ENCODE measurements at places on chromosomes 2 and 18.

GRCh38 chr2:145410086-145410485 lies 890.2 kb upstream of the ZEB2 start:
- no peak overlapping the region for H3K27ac ChIP-seq
- peaks cover 3% of the 10 kb centered on the region for H3K27me3 ChIP-seq
- peaks cover 7% of the 10 kb centered on the region for H3K36me3 ChIP-seq
- H3K4me1 ChIP-seq: peaks cover 36% of the 10 kb centered on the region
- H3K4me3 ChIP-seq: no peak overlapping the region

DNA sequence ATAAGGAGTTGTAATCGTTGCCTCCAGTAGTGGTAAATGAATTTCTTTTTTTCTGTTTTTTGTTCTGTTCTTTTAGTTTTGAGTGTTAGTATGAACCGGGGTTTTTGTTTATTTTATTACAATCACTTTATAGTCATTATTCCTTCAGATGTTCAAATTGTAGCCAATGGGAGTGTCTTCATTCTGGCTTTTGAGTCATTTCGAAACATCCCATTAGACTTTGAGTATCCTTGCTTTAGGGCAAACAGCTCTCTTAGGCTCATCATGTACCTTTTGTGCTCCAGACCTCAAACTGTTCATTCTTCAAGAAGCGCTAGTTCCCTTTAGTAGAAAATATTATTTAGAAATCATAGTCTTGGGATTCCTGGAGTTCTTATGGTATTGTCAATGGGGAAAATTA lies 54.2 kb upstream of the PAX3 start:
- no peaks in the 10 kb centered on the region for H3K27me3 ChIP-seq
- no peak for DNase-seq
- H3K27ac ChIP-seq: no peak overlapping the region
- no peaks in the 10 kb centered on the region for H3K4me1 ChIP-seq
- no peaks in the 10 kb centered on the region for H3K36me3 ChIP-seq
- H3K4me3 ChIP-seq: no peak overlapping the region

- no peak for DNase-seq
- H3K36me3 ChIP-seq: no peaks in the 10 kb centered on the region
- H3K27me3 ChIP-seq: peaks cover 4% of the 10 kb centered on the region
- peaks cover 4% of the 10 kb centered on the region for H3K4me1 ChIP-seq
- H3K4me3 ChIP-seq: no peak overlapping the region
- H3K27ac ChIP-seq: no peak overlapping the region
These were observed 164.4 kb downstream of the TNS1 start for GRCh38 chr2:217838409-217838831.

GRCh38 chr2:168096158-168096557 lies 151.2 kb downstream of the STK39 start:
- H3K36me3 ChIP-seq: peaks cover 29% of the 10 kb centered on the region
- H3K27me3 ChIP-seq: no peaks in the 10 kb centered on the region

- DNase-seq: no peak
- H3K4me1 ChIP-seq: peaks cover 2% of the 10 kb centered on the region
- H3K27ac ChIP-seq: no peak overlapping the region
- no peak overlapping the region for H3K4me3 ChIP-seq
- no peaks in the 10 kb centered on the region for H3K27me3 ChIP-seq
- H3K36me3 ChIP-seq: peaks cover 24% of the 10 kb centered on the region
These were observed 128.0 kb downstream of the OLA1 start for GRCh38 chr2:174120346-174120745.

DNA sequence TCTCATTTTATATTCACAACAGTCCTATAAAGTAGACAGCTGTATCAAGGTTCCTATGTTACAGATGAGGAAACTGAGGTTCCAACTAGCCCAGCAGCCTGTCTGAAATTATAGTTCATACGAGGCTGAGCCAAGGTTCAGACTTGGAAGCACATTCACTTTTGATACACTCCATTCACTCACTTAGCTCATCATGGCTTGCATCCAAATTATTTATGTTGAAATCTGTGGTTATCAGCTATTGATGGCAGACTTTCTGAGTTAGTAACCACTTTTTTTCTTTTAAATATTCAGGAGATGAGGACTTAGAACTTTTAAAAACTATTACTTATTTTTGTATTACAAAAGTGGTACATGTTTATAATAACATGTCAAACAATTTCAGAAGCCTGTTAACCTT lies 188.2 kb downstream of the MTX2 start:
- no peaks in the 10 kb centered on the region for H3K36me3 ChIP-seq
- H3K27ac ChIP-seq: no peak overlapping the region
- peaks cover 24% of the 10 kb centered on the region for H3K27me3 ChIP-seq
- no peak for DNase-seq
- H3K4me3 ChIP-seq: no peak overlapping the region

- H3K27ac ChIP-seq: no peak overlapping the region
- H3K4me1 ChIP-seq: no peaks in the 10 kb centered on the region
- no peaks in the 10 kb centered on the region for H3K27me3 ChIP-seq
- no peak overlapping the region for H3K4me3 ChIP-seq
- DNase-seq: no peak
These were observed 486.3 kb upstream of the MAP2 start for GRCh38 chr2:208937521-208937920.

GRCh38 chr18:10939822-10940221 lies 209.5 kb downstream of the PIEZO2 start:
- H3K27me3 ChIP-seq: peaks cover 22% of the 10 kb centered on the region
- H3K27ac ChIP-seq: no peak overlapping the region
- DNase-seq: no peak
- no peaks in the 10 kb centered on the region for H3K4me1 ChIP-seq
- H3K36me3 ChIP-seq: no peaks in the 10 kb centered on the region

DNA sequence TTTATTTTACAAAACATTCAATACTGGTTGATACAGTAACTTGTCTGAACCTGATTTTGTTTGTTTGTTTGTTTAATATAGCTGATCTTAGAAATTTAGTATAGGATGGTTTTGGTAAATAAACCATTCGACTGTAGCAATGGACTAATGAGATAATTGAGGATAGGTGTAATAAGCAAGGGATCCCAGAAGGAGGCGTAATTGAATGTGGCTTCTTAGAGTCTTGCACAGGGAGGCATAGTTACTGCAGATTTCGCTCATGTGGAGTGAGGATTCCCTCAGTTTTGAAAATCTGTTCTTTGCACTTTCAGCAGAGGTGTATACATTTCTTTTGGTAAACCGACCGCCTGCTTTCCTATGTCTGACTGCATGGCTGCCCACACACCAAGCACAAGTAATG lies 709.6 kb downstream of the SOCS6 start:
- H3K36me3 ChIP-seq: no peaks in the 10 kb centered on the region
- H3K27ac ChIP-seq: no peak overlapping the region

GRCh38 chr18:9422816-9423519 lies 52.3 kb upstream of the RALBP1 start:
- H3K27me3 ChIP-seq: no peaks in the 10 kb centered on the region
- no peak overlapping the region for H3K27ac ChIP-seq
- no peak for DNase-seq
- no peaks in the 10 kb centered on the region for H3K36me3 ChIP-seq
